D341Med (cell line): ENCODE measurements at places on chromosomes 3 and 15.

- no peak for DNase-seq
Observed at GRCh38 chr15:31461375-31461774, 134.7 kb downstream of the KLF13 start.

DNA sequence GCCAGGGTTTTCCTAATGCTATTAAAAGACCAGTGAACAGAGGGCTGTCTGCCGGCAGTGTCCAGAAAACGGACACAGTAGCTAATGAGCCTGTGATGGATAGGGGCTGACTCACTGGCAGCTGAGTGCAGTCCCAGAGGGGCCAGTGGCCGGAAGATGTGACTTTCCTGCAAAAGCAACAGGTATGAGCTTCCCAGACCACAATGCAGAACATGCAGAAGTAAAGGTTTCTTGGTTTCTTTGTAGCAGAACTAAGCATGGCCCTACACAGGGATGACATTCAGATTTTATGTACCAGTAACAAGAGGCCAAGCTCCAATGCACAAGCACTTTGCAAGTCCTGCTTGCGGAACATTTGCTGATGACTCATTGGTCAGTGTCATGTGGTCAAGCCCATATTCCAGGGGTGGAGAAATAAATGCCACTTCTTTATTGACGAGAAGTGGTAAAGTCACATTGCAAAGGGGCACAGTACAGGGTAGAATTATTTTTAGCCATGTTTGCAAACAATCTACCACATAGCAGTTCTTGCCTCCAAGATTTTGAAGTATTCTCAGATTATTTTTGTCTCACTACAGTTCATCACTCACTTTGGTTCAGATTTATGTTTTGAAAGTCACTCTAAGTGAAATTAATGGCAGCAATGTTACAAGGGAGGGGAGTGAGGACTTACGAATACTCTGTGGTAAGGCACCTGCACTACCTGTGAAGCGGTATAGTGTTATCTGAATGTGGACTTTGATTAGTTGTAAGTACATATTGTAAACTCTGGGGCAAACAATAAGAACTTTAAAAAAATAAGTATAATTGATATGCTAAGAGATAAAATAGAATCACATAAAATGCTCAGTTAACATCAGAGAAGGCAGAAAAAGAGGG lies 263.3 kb downstream of the ABHD5 start:
- DNase-seq, result no peak

- DNase-seq, result no peak
Observed at GRCh38 chr3:86988235-86988634, 2.7 kb downstream of the VGLL3 start.

DNA sequence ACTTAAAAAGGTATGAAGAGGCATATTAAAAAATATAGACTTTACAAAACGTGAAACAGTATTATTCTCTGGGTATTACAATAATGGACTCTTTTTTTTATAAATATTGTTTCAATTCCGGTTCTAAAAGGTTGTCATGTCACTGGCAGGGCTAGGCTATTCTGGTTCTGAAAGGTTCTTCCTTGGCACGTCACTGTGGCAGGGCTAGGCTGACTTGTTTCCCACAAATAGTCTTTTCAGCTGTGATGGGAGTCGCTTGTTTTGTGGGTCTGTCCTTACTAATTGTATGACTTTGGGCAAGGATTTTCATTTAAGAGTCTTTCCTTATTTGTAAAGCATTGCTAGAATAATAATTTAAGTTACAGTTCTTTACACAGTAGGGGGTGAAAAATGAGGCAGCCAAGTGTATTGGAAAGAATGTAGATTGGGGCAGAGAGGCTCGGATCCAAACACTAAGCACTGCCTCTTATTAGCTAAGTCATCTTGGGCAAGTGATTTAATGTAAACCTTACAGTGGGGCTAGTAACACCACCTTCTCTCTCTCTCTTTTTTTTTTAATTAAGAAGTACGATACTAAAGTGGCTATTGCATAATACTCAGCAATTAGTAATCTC lies 12.4 kb upstream of the MELTF start:
- no peak for DNase-seq

GRCh38 chr15:52417957-52418356 lies 110.7 kb downstream of the MYO5A start:
- DNase-seq, result no peak

DNA sequence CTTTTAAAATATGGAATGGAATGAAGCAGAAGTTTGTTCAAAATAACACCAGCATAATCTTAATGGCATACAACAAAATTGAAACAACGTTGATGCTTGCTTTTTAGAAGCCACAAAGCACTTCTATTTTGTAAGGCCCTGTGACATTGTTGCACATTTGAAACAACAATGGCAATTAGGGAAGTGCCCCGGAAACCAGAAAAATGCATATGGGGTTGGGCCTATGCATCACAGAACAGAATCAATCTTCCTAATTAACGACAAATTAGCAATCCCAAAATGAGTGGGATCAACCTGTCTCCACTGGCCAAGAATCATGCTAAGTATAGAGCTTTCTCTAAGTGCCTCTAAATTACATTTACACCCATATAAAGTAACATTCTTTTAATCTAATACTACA lies 168.9 kb downstream of the MEIS2 start:
- no peak for DNase-seq

DNA sequence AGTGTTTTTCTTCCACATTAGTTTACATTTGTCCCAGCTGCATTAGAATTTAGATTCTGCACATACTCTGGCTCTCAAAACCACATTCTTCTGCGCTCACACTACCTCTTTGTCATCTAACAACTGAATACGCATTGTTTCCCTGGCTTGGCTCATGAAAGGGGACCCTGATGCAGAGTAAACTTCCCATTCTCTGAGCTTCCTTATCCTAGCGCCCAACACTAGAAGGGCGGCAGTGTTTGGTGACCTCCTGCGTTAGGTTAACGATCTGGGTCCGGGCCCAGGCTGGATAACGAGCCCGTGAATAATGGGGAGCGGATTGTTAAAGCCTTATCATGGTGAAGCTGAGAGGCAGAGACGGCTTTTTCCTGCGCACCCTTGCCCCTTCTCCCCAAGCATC lies 63.9 kb downstream of the ETV5 start:
- no peak for DNase-seq

DNA sequence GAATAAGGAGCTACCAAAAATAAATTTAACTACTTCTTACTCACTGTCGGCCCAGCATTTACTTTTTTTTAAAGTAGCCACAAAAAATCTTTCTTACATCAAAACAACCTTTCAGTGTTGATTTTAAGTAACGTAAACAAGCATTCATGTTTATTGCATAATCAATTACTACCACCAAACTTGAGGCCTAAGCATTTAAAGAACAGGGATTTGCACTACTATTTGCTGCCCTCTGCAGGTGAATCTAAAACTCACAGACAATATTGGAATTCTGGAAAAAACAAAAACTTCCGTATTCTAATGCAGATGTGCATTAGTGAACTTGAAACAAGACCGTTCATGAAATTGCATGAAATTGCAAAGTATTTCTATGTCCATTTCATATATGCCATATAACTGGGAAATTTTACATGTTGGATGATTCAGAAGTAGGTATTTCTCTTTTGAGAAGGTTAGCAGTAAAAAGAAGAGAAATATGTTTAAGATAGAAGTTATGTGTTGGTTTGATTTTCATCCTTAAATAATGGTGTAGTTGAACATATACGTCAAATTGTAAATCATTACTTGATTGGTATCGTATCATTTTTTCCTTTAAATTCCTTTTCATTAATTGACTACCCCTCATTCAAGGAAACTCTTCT lies 55.6 kb downstream of the CGGBP1 start:
- peak; percentile 31 for DNase-seq

DNA sequence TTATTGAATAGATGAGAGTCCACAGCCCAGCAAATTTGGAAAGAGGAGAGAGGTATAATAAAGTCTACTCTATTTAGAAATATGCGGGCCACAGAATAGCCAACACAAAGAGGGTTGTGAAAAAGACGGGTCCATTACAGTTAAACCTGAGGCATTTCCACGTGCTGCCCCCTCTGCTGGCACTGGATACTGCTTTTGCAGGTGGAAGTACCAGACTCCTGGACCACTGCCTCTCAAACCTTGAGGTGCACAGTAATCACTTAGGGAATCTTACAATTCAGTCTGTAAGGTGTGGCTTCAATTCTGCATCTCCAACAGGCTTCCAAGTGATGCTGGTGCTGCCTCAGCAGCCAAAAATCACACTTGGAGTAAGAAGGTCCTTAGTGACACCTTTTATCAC lies 3.0 kb upstream of the TFDP2 start:
- peak; percentile 34 for DNase-seq

GRCh38 chr3:72354486-72354885 lies 493.8 kb downstream of the SHQ1 start:
- no peak for DNase-seq

DNA sequence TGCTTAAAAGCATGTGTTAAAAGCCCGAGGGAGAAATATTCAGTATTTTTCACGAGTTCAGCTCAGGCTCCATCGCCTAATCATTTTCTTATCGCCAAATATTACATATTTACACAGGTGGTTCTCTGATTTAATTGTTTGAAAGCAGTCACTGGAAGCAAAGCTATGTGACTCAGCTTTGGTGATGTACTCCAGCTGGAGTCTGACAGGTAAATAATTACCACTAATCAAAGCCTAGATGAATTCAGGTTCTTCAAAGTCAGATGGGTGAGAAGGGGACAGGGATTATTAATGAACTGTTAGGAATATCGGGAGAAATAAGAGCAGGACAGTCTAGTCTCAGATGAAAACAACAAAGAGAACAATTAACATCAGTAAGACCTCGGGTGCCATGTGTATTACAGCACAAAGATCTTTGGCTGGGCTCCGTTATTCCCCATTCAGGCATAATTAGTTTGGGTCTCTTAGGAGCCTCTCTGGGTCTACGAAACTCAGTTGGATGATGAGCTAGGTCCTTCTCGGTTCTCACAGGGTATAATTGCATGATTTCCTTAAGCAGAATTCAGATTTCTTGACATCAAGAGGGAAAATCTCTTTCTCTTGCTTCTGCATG lies 331.7 kb upstream of the ADAMTS9 start:
- no peak for DNase-seq

- no peak for DNase-seq
Observed at GRCh38 chr3:107045791-107046190, 331.4 kb upstream of the CCDC54 start.

DNA sequence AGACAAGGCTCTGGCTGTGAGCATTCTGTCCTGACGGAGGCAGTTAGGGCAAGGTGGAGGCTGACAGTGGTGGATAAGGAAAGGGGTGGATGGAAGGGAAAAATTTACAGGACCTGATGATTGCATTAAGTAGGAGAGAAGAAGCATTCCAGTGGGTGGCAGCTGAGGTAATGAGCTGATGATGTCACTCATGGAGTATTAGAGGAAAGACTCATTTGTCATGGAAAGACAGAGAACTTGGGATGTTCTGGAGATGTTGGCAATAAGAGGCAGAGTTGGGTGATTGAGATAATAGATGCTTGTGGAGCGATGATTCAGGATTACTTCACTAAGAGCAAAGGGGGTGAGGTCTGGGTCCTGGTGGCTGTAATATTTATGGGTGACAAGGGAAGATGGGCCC lies 63.6 kb upstream of the SCN5A start:
- no peak for DNase-seq

GRCh38 chr3:18051306-18051705 lies 308.9 kb upstream of the TBC1D5 start:
- no peak for DNase-seq

DNA sequence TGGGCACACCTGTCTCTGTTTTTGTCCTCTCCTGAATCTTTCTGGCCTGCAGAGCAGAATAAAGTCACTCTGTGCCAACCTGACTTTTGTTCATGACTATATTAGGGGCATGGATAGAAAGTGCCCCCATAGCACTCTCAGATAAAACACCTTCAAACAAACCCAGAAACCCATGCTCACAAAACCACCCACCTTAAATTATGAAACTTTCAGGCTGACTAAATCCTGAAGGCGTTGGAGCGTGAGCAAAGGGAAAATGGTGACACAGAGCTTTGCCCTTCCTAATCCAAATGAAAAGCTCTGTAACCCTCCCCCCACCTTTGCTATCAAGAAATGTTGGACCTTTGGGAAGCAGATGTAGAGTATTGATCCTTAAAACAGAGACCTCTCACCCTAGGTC lies 138.9 kb downstream of the IGF1R start:
- DNase-seq, result no peak

GRCh38 chr15:37002041-37002672 lies 98.2 kb downstream of the MEIS2 start:
- no peak for DNase-seq

GRCh38 chr3:40336511-40337135 lies 27.1 kb downstream of the EIF1B start:
- DNase-seq, result no peak
